ENCODE measurements at places on chromosomes 7 and 10. TPM values are rescaled to one million over a fixed set of nuclear protein-coding genes. Genes with fewer than 3 reads are reported as not detected.

DNA sequence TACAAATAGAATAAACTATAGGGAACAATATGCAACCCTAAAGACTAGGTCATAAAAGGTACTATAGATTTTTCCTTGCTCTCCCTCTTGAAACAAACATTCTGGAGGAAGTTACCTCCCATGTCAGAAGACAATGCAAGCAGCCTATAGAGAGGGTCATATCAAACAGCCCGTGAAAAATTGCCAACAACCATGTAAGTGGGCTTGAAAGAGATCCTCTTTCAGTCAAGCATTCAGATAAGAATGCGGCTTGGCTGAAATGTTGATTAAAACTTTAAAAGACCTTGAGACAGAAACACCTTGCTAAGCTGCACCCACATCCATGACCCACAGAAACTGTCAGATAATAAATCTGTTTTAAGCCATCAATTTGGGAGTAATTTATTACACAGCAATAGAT, 526.6 kb upstream of the GHITM start:
- no peak for DNase-seq
- H3K36me3 ChIP-seq: no peaks in the 10 kb centered on the region
- no peak overlapping the region for H3K4me3 ChIP-seq
- H3K27ac ChIP-seq: no peak overlapping the region

DNA sequence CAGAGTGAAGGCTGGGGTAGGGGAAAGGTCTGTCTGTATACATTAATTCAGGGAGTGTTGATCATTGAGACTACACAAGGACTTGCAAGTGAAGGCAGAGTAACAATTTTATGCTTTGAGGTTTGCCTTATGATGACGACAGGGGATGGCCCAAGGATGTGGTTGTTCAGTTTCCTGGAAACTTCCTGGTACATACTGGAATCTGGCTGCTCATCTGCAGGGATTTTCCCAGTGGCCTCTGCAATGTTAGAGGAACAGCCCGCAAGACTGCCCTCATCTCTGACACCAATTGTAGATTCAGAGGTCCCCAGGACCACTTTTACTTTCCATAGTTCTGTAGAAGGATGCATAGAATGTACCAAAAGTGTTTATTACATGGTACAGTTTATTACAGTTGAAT, 189.6 kb downstream of the TMEM178B start:
- no peaks in the 10 kb centered on the region for H3K36me3 ChIP-seq
- no peak for DNase-seq
- no peak overlapping the region for H3K4me3 ChIP-seq

GRCh38 chr7:71842381-71842780, 569.8 kb downstream of the CALN1 start:
- H3K36me3 ChIP-seq: no peaks in the 10 kb centered on the region
- H3K27me3 ChIP-seq: no peaks in the 10 kb centered on the region
- H3K27ac ChIP-seq: no peak overlapping the region
- no peak overlapping the region for H3K4me3 ChIP-seq
- no peak for DNase-seq

- H3K27ac ChIP-seq: no peak overlapping the region
- no peak overlapping the region for H3K4me3 ChIP-seq
- peaks cover 2% of the 10 kb centered on the region for H3K4me1 ChIP-seq
- no peaks in the 10 kb centered on the region for H3K27me3 ChIP-seq
- no peak for DNase-seq
These were observed 4.7 kb downstream of the CLCN1 start for GRCh38 chr7:143320620-143321019.

GRCh38 chr7:46079421-46079820, 158.3 kb upstream of the IGFBP3 start:
- no peak for DNase-seq
- no peak overlapping the region for H3K27ac ChIP-seq
- no peaks in the 10 kb centered on the region for H3K36me3 ChIP-seq
- H3K4me1 ChIP-seq: no peaks in the 10 kb centered on the region
- no peak overlapping the region for H3K4me3 ChIP-seq
- H3K27me3 ChIP-seq: no peaks in the 10 kb centered on the region

GRCh38 chr10:119308089-119308488, 100.7 kb downstream of the GRK5 start:
- no peaks in the 10 kb centered on the region for H3K27me3 ChIP-seq
- H3K4me1 ChIP-seq: peaks cover 6% of the 10 kb centered on the region
- DNase-seq: no peak

The GIMAP1 gene
- total RNA-seq: 1.9 TPM

The PALD1 gene
- total RNA-seq: 10.5 TPM

The NPSR1 gene
- total RNA-seq: not detected

Measured in ovary (tissue), 10 donors.